ENCODE measurements at places on chromosomes 2 and 18.

DNA sequence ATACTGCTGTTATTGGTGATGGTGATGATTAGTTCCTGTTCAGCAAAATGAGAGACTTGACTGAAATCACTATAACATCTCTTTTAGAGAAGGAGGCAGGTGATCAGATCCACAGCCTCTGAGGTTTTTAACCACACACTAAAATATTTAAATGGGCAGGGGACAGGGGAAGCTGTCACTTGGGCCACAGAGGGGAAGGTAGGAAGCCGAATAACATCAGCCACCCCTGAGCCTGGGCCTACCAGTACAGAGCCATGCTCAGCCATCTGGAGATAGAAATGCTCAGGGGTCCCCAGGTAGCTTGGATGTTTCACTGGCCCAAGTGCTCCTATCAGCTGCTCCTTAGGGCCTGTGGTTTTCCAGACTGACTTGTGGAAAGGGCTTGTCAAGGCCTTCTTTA, 122.3 kb downstream of the MRO start:
- no peak for DNase-seq

GRCh38 chr2:112601754-112602153, 17.3 kb downstream of the CHCHD5 start:
- no peak for DNase-seq

DNA sequence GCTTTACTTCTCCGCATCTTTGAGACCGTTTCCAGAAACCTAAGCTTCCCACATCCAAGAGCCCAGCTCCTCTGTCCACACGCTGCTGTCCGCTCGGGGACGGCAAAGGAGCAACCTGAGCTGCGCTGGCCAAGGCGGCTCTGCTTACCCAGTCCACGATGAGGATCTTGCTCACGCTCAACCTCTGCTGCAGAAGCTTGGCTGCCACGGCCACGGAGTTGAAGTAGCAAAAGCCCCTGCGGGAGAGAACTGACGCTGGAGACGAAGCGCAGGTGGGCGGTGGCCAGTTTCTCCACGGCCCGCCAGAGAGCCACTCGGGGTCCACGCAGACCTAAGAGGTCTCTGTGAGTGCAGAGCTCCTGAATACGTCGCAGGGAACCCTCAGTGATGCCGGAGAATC, 236.1 kb downstream of the TWIST2 start:
- DNase-seq: no peak

GRCh38 chr2:136363900-136364299, 246.0 kb upstream of the CXCR4 start:
- DNase-seq: no peak

DNA sequence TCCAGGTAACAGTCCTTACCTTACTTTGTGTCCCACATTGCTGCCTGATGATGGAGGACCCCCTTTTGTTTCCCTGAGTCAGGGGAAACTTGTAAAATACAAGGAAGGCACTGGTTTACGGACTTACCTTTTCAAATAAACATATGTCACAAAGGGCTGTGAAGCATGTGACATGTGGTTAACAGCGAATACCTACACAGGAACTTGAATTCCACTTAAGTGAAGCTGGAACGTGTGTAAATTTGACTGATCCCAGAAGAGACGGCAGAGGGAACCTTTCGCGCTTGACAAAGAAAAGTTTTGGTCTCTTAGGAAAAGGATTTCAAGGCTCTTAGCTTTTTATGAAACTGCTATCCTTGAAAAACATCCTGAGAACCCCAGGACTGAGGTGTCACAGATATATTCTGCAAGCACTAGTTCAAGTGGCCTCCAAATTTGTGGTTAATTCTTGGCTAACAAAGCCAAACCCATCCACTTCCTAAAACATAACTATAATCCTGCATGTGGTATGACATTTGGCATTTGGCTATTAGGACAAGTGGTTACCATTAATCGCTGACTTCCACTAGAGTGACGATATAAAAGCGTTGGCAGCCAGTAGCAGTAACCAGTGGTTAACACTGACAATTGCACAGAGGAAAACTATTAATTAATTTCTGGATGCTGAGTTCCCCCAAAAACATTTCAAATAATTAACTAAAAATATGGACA, 55.6 kb downstream of the ITGB6 start:
- DNase-seq: no peak

DNA sequence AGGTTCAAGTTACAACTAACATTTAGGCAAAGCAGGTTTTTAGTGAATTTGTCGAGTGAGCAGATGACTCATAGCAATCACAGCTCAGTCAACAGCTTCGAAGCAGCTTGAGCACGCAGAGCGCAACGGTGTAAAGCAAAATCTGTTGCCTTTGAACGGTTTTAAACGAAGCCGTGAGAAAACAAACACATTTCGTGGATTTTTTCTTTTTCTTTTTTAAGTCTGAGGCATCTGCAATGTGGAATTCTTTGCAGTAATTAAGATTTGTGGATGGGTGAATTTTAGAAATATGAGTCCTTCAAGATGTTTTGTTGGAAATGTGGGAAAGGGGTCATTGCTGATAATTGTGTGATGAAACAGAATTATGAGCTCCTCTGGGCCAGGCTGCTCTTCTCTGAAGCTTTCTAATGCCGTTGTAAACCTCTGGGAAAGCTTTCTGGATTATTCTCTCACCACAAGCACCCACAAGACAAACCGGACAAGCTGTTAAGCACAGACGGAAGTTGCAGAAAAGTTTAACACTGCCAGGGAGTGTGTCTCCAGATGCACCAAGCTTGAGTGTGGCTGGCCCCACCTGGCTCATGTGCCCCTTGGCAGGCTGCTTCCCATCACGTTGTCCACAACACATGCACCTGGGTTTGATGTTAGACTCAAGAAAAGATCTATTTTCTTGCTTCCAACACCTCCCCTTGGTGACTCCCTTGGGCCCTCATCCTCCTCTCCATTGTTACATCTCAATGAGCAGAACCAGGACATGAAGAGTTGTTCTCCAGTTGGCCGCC, 224.7 kb downstream of the ACKR3 start:
- no peak for DNase-seq

DNA sequence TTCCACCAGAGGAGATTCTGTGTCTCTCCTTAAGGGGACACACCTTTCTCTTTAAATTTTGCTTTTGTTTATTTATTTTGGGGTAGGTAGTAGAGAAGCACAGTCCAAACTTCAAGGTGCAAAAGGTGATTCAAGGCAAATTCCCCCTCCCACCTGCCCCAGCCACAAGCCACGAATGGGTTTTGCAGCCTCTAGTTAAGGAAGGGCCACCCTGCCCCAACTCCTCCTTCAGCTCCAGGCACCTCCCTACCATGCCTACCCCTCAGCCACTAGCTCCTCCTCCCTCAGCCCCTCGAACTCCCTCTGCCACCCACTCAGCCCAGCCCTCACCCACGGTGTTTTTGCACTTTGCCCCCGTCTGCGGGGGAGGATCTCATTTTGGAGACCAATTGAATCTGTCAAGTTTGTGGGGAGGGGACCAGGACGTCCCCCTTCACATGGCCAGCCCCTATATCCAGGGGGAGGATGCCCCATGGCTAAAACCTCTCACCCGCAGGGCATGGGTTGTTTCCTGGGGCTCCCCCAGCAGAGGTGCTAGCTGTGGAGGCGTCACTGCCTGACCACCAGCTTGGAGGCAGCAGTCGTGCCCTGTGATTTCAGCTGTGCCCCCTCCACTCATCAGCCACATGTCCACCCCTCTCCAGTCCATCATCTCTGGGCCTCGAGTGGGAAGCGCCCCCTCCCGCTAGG, 4.5 kb downstream of the HAAO start:
- no peak for DNase-seq

- no peak for DNase-seq
Observed at GRCh38 chr2:147110317-147110716, 734.5 kb upstream of the ACVR2A start.

- no peak for DNase-seq
Observed at GRCh38 chr2:157903626-157904025, 27.5 kb upstream of the ACVR1 start.

DNA sequence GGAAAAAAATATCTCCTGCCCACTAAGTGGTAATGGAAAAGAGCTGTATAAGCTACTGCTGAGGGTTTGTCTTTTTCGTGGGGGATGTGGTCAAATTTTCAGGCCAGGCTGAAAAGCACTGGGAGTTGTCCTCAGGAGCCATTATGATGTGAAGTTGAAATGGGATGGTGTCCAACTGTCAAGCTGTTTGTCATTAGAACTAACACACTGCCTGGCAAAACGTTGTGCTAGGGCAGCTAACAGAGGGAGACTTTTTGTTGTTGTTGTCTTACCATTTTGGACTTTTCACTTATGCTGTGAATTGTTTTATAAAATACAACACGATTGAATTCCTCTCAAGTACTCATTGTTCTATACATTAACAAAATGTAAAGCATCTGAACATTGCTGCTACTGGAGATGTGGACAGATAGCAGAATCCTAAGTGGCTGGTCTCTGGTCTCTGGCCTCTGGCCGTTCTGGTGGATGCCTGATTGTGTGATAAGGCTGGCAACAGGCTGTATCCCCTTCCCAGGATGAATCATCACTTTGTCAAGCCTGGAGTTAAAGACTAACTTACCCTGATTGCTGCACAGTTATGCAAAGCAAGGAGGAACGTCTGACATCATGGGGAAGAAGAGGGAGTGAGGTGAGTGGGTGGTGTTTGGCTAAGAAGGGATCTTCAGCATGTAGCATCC, 2.3 kb downstream of the MYO1B start:
- DNase-seq: no peak

GRCh38 chr2:122203523-122203922, 448.1 kb downstream of the TSN start:
- DNase-seq: no peak

GRCh38 chr2:173922760-173923159, 42.4 kb downstream of the SP3 start:
- no peak for DNase-seq

DNA sequence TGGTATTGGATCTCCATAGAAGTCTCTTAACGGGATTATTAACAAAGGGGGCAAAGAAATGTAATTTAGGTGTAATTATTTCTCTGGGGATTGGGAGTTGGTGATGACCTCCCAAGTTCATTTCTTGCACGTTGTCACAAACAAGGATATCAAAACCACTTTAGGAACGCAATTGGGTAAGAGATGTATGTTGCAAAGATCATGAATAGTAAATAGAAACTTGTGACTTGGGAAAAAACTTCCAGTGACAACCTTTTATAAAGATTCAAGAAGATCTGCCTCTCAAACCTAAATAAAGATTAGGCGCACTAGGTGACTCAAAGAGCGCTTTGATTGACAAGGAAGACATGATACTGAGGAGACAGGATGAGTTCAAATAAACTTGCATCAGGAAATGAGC, 127.8 kb upstream of the TRIB2 start:
- DNase-seq: no peak

GRCh38 chr18:48003426-48004349, 73.2 kb upstream of the SMAD2 start:
- DNase-seq: peak; percentile 26
